Vagina (tissue), 2 donors: ENCODE measurements at places on chromosomes 6 and 20. TPM values are rescaled to one million over a fixed set of nuclear protein-coding genes. Genes with fewer than 3 reads are reported as not detected.

DNA sequence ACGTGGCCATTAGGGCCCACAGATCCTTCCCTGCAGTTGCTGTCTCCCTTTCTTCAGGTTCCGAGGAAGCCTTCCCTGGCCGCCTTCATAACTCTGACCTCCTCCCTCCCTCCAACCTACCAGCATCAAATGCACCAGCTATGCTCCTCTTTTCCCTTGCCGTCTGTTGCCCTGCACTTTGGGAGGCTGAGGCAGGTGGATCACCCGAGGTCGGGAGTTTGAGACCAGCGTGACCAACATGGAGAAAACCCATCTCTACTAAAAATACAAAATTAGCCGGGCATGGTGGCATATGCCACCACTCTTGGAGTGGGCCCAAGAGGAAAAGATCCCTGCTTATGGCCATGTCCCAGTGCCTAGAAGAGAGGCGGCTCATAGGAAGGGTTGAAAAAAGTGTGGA lies 31.8 kb downstream of the RNASET2 start:
- DNase-seq = no peak
- H3K4me3 ChIP-seq = no peak overlapping the region
- no peak overlapping the region for H3K27ac ChIP-seq
- H3K27me3 ChIP-seq = no peaks in the 10 kb centered on the region
- H3K36me3 ChIP-seq = no peaks in the 10 kb centered on the region
- no peaks in the 10 kb centered on the region for H3K4me1 ChIP-seq

GRCh38 chr6:5785249-5785648 lies 221.5 kb downstream of the NRN1 start:
- no peaks in the 10 kb centered on the region for H3K4me1 ChIP-seq
- no peak overlapping the region for H3K4me3 ChIP-seq
- no peaks in the 10 kb centered on the region for H3K27me3 ChIP-seq
- no peak for DNase-seq
- H3K36me3 ChIP-seq = no peaks in the 10 kb centered on the region

The LHFPL5 gene
- not detected for total RNA-seq

The SLC32A1 gene
- not detected for total RNA-seq

DNA sequence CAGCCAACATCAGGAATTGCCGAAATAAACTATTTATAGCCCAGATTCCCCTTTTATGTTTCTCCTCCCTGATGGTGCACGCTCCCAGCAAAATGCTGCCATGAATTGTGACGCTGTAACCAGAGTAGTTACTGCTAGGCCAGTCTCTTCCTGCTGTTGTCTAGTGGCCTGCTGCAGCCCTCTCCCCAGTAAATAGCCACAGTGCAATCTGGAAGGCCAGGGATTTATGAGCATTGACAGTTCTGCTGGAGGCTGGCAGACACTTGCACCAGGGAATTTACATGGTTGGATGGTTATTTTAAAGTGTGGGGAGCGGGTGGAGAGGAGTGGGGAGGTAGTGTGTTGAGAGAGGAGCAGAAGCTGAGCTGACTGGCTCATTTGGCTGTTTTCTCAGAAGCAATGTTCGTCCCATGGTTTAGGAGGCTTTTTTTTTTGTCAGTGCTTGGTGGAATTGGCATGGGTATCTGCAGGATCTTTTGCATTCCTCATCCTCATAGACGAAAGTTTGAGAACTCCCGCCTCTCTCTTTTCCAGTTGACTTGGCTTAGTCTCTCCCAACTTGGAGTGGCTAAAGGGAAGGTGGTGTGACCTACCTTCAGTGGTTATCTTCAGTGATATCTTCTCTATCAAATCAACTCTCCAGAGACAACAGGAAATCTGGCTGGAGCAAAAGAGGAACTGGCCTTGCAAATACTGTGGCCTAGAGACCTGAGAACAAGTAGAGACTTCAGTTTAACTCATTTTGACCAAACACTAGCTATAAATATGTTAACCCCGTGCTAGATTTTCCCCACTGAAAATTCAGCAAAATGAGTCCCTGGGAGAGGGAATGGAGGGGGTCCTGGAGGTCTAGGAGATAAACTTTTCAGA lies 99.3 kb upstream of the VSTM2L start:
- H3K27me3 ChIP-seq = no peaks in the 10 kb centered on the region
- DNase-seq = no peak
- no peaks in the 10 kb centered on the region for H3K4me1 ChIP-seq
- no peak overlapping the region for H3K4me3 ChIP-seq
- no peak overlapping the region for H3K27ac ChIP-seq
- no peaks in the 10 kb centered on the region for H3K36me3 ChIP-seq

The STX11 gene
- 5.4 TPM for total RNA-seq

The PTGIS gene
- 51.1 TPM for total RNA-seq

DNA sequence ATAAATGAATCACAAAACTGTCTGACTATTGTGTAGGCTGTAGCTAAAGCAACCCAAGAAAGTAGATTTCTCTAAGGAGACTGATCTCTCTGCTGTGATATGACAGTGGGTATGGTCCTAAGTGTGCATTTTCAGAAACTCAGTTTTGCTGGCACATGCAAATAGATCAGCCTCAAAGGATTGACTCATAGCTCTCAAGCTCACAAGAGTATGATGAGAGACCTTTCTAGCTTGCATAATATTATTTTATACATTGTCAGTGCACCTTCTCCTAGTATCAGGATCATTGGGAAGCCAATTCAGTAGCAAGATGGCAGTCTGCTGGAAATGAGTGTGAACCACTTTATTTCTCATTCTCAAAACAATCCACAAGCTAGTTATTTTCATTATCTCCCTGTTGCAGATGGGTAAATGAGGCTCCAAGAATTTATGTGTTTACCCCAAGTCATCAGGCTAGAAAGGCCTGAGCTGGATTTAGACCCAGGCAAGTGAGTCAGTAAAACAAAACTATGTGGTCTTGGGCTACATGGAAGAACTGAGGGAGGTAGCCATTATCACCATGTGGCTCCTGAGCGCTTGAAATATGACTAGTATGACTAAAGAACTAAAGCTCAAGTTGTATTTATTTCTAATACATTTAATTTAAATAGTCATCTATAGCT lies 27.9 kb upstream of the PLCB4 start:
- DNase-seq = no peak
- H3K27me3 ChIP-seq = no peaks in the 10 kb centered on the region
- H3K4me3 ChIP-seq = no peak overlapping the region
- no peaks in the 10 kb centered on the region for H3K36me3 ChIP-seq
- no peak overlapping the region for H3K27ac ChIP-seq
- no peaks in the 10 kb centered on the region for H3K4me1 ChIP-seq

The TMEM170B gene
- 2.5 TPM for total RNA-seq

The BHLHE23 gene
- not detected for total RNA-seq
